ENCODE measurements at places on chromosomes 11 and 22.

DNA sequence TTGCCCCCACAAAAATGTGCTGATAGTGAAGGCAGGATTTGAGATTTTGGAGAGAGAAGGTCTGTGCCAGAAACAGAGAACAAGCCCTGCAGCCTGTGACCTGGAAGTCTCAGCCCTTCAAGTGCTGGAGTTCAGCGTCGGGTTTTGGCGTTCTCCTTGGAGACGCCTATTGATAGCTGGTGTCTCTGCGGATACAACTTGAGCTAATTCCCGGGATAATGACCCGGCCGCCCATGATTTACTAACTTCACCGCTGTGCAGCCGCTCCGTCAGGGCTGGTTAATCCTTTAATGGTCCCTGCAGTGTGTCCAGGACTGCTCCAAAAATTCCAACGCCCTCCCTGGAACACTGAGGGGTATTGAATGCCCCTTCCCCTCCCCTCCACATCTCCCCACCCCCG, 76.6 kb downstream of the WT1 start:
- DNase-seq, result no peak

GRCh38 chr11:27487706-27488105, 15.1 kb upstream of the LGR4 start:
- no peak for DNase-seq

DNA sequence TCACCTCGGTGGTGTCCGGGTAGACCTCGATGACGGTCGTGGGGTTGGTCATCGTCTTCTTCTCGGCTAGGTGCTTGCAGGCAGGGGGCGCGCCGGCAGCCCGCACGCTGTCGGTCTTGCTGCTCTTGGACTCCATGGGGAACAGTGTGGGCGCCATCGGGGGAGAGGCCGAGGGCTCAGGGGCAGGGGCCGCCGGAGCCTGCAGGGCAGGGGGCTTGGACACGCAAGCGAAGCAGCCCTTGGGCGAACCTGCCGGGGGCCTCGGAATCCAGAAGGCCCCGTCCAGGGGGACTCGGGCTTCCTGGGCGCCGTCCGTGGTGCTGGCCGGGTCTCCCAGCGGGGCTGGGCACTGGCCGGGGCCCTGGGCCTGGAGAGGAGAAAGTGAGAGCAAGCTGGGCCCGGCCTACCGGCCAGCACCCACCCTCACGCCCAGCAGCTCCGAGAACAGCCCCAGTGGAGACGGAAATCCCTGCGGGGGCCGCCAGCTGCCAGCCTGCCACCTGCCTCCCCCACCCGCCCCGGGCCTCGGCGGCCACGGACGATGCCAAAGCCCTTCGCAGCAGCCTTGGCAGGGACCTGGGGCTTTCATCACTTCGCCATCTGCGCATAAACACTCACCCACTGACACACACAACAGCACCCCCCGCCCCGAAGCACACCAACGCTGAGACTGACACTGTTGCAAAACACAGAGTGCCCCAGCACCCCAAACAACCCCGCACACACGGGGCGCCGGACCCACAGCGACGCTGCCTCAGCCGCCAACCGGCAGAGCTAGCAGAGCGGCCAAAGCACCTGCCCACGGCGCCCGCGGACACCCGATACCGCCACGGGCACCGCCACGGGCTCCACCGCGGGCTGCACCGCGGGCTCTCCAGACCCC, 2.4 kb downstream of the IFITM10 start:
- no peak for DNase-seq

DNA sequence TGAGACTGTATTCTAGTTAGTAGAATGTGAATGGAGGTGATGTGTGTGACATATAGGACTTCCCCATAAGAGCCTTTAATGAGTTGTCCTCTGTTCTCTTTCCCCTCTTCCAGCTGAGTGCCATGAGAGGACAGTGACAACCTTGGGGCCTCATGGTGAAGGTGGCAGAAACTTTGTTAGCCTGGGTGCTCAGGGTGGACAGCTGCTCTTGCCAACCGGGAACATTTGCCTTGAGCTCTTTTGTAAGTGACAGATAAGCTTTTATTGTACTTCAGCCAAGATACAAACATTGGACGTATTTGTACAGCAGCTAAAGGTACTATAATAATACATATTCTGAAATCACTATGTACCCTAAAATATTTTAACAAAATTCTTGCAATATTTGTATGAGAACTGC, 33.0 kb upstream of the PLET1 start:
- DNase-seq, result no peak

GRCh38 chr11:112583261-112583893, 322.7 kb upstream of the PLET1 start:
- DNase-seq, result no peak

Measured in CD4-positive, alpha-beta T cell treated with Interferon alpha-2 for 1 hour (primary cell).